Erythroblast (primary cell): ENCODE measurements at places on chromosomes 6 and 20.

DNA sequence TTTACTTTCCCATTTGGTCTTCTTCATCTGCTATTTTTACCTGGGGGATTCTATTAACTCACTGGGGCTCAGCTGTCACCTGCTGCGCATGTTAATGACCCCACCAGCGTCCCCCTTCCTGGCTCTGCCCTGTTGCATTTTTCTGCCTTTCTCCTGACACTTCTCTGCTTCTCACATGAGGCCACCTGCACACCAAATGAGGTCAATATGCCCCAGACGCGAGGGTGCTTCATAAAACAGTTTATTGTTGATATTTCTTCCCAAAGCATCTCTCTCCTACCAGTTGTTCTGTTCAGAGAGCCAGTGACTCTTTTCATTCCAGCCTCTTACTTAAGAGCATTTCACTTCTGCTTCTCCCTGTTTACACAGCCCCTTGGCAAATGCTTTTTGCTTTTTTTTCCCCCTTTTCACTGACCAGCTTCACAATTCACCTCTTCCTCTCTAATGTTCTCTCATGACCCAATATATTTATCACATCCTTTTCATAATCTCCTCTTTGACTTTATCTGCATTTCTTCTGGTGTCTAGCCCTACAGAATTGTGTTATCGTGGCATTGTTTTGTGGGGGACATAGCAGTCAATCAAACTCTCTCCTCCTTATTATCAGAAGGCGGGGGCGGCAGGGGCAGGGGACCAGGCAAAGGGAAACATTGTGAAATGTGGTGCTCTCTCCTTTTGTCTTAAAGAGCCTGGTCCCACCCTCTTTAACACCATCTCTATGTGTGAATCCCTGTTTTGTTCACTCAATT is 545.8 kb upstream of the CITED2 start:
- peak; percentile 9 for DNase-seq

DNA sequence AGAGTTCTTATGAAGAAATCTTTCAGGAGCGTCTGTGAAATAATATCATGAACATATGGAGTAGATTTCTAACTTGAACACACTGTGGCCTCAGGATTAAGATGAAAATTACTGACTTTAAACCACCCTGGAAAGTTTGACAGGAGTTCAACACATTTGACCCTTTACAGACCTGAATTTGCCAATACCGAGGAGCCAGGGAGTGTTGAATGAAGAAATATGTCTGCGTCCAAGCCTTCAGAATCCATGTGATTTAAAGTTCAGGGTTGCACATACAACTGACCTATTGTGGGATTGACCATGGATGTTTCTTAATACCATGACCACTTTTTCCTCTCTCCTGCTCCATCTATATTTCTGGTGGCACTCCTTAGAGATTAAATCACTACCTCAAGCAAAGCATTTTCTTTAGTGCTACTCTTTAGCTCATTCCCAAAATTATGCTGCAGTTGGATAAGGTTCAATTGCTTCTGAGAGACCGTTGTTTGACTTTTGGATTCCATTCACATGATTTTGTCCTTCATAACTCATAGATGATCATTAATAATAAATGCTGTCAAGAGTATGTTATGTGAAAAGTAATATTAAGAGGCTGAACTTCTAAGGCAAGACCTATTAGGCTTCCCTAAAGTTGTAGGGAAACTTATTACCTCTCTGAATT is 57.4 kb downstream of the PRL start:
- DNase-seq, result no peak

- no peak for DNase-seq
Measured at GRCh38 chr20:17844133-17844429, 124.5 kb downstream of the SNX5 start.

- DNase-seq, result no peak
Measured at GRCh38 chr6:21327326-21328112, 266.0 kb upstream of the SOX4 start.

- DNase-seq, result no peak
Measured at GRCh38 chr6:107787589-107787960, 36.5 kb downstream of the SCML4 start.

GRCh38 chr20:63831993-63832686 is 1.1 kb upstream of the ZBTB46 start:
- no peak for DNase-seq
